ENCODE measurements at places on chromosomes 11 and 22.

DNA sequence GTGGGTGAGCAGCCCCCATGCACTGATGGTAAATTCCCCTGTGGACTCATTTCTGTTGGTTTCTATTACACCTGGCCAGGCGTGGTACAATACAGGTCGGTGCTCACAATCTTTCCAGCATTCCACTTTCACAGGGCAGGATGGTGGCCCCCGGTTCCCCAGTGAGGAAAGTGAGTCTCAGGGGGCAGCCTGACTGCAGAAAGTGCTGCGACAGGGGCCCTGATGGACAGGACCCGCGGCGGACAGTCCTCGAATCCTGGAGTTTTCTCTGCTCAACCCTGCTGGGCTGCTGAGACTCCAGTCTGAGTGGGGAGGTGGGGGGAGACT, 3.1 kb upstream of the PGGHG start:
- no peak for DNase-seq
- peaks cover 15% of the 10 kb centered on the region for H3K27me3 ChIP-seq
- H3K36me3 ChIP-seq = no peaks in the 10 kb centered on the region
- H3K27ac ChIP-seq = no peak overlapping the region
- no peak overlapping the region for H3K4me3 ChIP-seq

DNA sequence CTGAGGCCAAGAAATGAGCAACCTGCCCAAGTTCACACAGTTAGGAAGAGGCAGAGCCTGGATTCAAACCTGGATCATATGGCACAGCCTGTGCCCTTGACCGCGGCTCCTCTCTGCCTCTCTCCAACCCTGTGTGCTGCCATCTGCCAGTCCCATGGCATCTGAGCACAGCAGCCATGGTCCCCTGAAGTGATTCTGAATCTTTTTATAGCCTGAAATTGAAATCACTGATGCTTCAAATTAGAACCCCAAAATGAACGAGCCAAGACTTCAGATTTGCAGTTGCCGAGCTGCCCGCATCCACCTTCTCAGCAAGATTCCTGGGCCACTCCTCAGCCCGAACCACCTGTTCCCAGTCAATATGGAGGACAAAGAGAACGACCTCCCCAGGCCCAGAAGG, 252.7 kb downstream of the CTTN start:
- no peak overlapping the region for H3K4me3 ChIP-seq
- H3K4me1 ChIP-seq = no peaks in the 10 kb centered on the region
- no peaks in the 10 kb centered on the region for H3K27me3 ChIP-seq
- H3K27ac ChIP-seq = no peak overlapping the region

DNA sequence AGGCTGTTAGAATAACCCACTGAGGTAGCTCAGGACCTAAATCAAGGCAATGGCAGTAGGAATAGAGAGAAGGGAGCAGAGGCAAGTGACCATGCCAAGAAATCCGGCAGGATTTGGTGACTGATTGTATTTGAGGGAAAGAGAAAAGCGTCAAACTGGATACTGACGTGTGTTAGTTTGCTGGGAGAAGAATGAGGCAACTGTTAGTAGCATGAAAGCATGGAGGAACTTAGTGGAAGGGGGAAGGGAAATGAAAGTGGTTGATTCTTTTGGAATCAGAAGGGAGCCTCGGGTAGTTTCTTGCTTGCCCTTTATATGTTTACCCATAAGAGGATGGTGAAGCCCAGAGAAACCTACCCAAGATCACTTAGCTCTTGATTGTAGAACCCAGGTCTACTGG, 8.3 kb downstream of the PPFIBP2 start:
- no peak overlapping the region for H3K27ac ChIP-seq
- DNase-seq = no peak
- H3K27me3 ChIP-seq = no peaks in the 10 kb centered on the region
- no peak overlapping the region for H3K4me3 ChIP-seq
- no peaks in the 10 kb centered on the region for H3K4me1 ChIP-seq
- H3K36me3 ChIP-seq = no peaks in the 10 kb centered on the region

DNA sequence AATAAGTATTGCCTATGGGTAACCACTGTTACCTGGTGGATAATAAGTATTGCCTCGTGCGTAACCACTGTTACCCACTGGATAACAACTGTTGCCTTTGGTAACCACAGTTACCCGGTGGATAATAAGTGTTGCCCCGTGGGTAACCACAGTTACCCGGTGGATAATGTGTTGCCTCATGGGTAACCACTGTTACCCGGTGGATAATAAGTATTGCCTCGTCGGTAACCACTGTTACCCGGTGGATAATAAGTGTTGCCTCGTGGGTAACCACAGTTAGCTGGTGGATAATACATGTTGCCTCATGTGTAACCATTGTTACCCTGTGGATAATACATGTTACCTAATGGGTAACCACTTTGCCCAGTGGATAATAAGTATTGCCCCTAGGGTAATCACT, 9.8 kb upstream of the NXPE4 start:
- no peak for DNase-seq
- H3K4me3 ChIP-seq = no peak overlapping the region
- H3K4me1 ChIP-seq = no peaks in the 10 kb centered on the region
- no peaks in the 10 kb centered on the region for H3K27me3 ChIP-seq
- H3K36me3 ChIP-seq = no peaks in the 10 kb centered on the region
- no peak overlapping the region for H3K27ac ChIP-seq

GRCh38 chr22:24233816-24234215, 11.1 kb downstream of the GGT5 start:
- no peak for DNase-seq
- H3K4me1 ChIP-seq = no peaks in the 10 kb centered on the region
- no peaks in the 10 kb centered on the region for H3K27me3 ChIP-seq
- no peak overlapping the region for H3K27ac ChIP-seq
- no peak overlapping the region for H3K4me3 ChIP-seq
- no peaks in the 10 kb centered on the region for H3K36me3 ChIP-seq

GRCh38 chr22:29166180-29166579, 39.5 kb upstream of the EMID1 start:
- no peak overlapping the region for H3K27ac ChIP-seq
- H3K4me3 ChIP-seq = no peak overlapping the region
- no peaks in the 10 kb centered on the region for H3K4me1 ChIP-seq
- peak; percentile 21 for DNase-seq

DNA sequence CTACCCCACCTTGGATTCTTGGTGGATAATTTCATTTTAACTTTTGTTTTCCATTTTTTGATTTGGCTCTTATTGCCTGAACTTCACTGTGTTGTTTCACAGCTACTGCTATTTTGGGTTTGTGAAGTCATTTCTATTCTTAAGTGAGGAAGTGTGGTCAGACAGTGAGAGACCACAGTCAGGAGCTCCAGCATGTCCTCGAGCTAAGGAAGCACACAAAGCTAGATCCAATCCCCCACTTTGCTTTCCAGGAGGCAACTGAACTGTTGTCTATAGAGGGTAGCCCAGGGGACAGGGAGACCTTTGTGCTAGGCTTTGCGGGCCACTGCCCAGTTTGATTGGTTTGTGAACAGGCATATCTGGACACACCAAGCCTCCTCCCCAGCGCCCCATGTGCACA, 251.8 kb upstream of the KIRREL3 start:
- DNase-seq = no peak
- no peaks in the 10 kb centered on the region for H3K36me3 ChIP-seq
- H3K27ac ChIP-seq = no peak overlapping the region
- H3K4me1 ChIP-seq = no peaks in the 10 kb centered on the region
- no peak overlapping the region for H3K4me3 ChIP-seq

DNA sequence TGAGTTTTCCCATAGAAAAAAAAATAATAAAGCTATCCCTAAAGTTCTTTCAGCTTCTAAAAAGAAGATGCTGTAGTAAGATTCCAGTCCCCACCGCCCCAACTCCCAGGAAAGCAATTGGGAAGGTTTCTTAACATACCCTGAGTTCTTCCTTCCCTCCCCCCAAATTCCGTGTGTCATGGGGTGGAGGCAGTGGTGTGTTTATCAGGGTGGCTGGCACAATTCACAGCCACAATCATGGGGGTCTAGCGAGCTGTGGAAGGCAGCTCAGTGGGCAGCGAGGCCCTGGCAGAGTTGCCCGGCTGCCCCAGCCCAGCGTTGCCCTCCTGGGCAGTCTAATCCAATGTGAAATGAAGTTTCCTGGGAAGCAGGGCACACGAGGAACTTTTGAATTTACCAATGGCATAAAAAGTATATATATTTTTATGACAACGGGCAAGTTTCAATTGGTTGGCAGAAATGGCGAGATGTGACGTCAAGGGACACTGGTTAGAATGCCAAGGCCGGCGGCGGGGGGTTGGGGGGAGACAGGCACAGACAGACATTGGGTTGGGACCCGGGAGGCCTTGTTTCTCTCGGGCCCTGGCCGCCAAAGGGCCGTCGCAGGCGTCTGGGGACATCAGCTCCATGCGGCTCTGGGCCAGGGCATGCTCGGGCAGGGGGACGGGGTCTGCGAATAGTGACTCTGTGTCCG, 80.7 kb upstream of the PPARA start:
- H3K36me3 ChIP-seq = peaks cover 6% of the 10 kb centered on the region
- H3K4me1 ChIP-seq = peaks cover 21% of the 10 kb centered on the region
- peak overlapping the region; percentile 99 for H3K27ac ChIP-seq
- DNase-seq = no peak

DNA sequence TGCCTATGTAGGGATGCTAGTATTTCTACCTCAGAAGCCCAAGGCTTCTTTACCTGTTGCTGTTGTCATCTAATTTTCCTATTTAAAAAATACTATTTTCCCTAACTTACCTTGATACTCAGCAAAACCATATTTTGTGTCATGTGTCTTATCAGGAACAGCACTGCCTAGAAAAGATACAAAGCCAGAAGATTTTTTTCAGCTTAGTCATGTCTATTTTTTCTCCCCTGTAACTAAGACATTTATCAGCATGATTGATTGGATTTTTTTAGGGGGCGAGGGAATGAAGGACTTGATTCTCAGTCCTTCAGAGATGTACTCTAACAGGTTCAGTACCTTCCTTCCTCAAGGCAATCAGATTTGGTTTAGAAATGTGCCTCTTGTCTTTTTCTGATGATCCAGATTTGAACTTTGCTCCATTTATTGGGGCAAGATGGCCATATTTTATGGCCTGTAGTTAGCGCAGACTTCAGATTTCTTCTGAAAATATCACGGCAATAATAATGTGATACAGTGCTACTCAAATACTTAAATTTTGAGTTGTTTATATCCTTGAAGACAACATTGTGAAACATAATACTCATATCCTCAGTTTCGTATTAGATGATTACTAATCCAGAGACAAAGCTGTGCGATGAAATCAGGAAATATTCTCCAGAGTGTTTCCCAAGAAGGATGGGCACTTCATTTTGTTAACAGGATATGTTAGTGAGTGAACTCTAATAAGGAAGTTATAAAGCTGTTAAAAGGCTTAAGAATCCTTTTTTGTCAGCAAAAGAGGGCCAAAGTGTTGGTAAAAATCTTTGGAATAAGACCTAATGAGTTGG, 3.8 kb upstream of the PIK3IP1 start:
- H3K4me1 ChIP-seq = peaks cover 12% of the 10 kb centered on the region
- H3K36me3 ChIP-seq = no peaks in the 10 kb centered on the region
- no peaks in the 10 kb centered on the region for H3K27me3 ChIP-seq
- peak overlapping the region; percentile 88 for H3K27ac ChIP-seq

DNA sequence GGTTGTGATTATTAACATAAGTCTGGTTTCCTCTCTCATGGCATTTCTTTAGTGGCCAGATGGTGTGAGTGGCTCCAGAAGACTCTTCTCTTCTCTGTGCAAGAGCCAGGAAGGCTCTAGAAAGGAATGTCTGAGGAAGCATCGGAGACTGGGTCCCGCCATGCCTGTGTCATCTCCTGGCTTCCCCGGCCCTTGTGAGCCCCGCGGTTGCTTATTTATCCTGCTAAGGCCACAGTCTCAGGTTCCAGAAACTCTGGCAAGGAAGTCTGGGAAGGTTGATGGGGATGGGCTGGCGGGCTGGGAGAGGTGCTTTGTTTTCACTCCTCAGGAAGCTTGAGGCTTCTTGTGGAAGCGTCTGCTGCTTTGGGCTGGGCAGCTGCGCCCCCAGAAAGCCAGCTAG, 18.9 kb downstream of the BCR start:
- H3K4me3 ChIP-seq = no peak overlapping the region
- peaks cover 31% of the 10 kb centered on the region for H3K4me1 ChIP-seq
- no peaks in the 10 kb centered on the region for H3K36me3 ChIP-seq
- no peak overlapping the region for H3K27ac ChIP-seq

DNA sequence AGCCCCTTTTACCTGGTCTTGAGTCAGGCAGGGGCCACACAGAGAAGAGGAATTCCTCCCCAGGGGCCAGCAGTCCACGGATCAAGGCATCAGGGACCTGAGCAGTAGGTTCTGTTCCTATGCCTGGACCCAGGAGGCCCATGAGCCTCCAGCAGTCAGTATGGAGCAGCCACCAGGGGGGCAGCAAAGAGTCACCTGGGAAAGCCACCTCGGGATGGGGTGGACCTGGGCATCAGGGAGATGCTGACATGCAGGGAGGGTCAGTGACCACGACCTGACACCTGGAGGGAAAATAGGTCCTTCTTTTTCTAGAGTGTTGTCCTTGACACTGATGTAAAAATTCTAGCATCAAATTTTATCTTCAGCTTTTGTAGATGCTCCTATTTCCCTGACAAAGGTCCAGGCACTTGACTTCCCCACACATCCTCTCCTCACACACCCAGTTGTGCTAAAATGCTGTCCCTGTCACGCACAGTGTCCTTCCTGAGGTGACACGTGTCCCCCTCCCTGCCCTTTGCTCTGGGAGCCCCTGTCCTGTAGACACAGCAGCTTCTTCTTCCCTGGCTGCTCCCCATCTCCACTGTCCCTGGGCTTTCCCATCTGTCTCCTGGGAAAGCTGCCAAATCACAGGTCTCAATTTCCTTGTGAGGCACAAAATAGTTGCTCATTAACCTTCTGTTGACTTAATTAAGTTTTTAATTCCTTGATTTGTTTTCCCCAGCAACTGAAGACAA, 70.0 kb upstream of the IGLL5 start:
- H3K27ac ChIP-seq = no peak overlapping the region
- no peak for DNase-seq
- no peaks in the 10 kb centered on the region for H3K4me1 ChIP-seq
- no peaks in the 10 kb centered on the region for H3K36me3 ChIP-seq
- no peaks in the 10 kb centered on the region for H3K27me3 ChIP-seq

DNA sequence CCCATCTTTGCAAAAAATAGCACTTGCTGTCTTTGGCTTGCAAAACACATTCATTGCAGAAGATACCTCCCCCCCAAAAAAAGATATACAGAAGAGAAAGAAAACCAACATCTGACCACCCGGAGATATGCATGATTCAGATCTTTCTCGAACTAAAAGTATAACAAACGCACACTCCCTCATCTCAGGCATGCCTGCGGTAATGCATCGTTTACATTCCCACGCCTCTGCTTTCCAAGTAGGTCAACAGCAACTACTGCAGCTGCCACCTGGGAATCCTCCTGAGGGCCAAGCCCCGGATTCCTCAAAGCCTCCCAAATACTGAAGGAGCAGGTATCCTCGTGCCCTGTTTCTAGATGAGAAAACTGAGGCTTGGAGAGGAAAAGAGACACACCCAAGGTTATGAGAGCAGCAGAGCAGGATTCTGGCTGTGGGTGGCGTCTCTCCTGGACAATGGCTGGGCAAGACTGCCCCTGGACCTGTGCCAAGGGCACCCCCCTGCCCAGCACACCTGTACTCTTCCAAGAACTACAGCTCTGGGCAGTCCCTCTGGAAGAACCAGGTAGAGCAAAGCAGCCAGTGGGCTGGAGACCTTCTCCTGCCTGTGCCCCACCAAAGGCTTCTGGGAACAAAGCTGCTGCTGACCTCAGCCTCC, 38.1 kb downstream of the NUP50 start:
- H3K27me3 ChIP-seq = no peaks in the 10 kb centered on the region
- no peaks in the 10 kb centered on the region for H3K4me1 ChIP-seq
- no peak overlapping the region for H3K4me3 ChIP-seq
- no peaks in the 10 kb centered on the region for H3K36me3 ChIP-seq

GRCh38 chr11:127644366-127644765, 643.8 kb upstream of the KIRREL3 start:
- no peak for DNase-seq
- no peak overlapping the region for H3K4me3 ChIP-seq
- H3K27me3 ChIP-seq = no peaks in the 10 kb centered on the region
- no peaks in the 10 kb centered on the region for H3K36me3 ChIP-seq
- no peaks in the 10 kb centered on the region for H3K4me1 ChIP-seq
